Psoas muscle (tissue), 8 donors: ENCODE measurements at places on chromosomes 12 and 14. TPM values are rescaled to one million over a fixed set of nuclear protein-coding genes. Genes with fewer than 3 reads are reported as not detected.

- no peak for DNase-seq
These were observed 28.7 kb upstream of the CPNE8 start for GRCh38 chr12:38934078-38934584.

DNA sequence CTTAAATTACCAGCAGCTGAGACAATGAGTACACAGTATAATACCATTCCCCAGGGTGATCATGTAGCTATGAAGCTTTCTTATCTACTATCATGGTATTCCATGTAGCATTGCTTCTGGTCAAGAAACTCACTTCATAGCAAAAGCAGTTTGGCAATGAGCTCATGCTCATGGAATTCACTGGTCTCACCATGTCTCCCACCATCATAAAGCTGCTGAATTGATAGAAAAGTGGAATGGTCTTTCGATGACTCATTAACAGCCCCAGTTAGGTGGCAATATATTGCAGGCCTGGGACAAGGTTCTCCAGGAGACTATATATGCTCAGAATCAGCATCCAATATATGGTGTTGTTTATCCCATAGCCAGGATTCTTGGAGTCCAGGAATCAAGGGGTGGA is 553.7 kb downstream of the FOXG1 start:
- no peak for DNase-seq

GRCh38 chr14:27305441-27305945 is 707.7 kb upstream of the NOVA1 start:
- no peak for DNase-seq

The JAG2 gene
- 29.8 TPM for total RNA-seq
